Urinary bladder (tissue), 4 donors: ENCODE measurements at places on chromosomes 11 and 22. TPM values are rescaled to one million over a fixed set of nuclear protein-coding genes. Genes with fewer than 3 reads are reported as not detected.

CDC42BPG gene
- total RNA-seq, result 4.3 TPM

MS4A12 gene
- not detected for total RNA-seq

OR5AN1 gene
- not detected for total RNA-seq

OR10A3 gene
- total RNA-seq, result not detected

PRMT3 gene
- total RNA-seq, result 25.5 TPM

SPI1 gene
- 5.2 TPM for total RNA-seq

NEFH gene
- 0.90 TPM for total RNA-seq
